Foreskin fibroblast (primary cell): ENCODE measurements at places on chromosomes 12 and 14.

DNA sequence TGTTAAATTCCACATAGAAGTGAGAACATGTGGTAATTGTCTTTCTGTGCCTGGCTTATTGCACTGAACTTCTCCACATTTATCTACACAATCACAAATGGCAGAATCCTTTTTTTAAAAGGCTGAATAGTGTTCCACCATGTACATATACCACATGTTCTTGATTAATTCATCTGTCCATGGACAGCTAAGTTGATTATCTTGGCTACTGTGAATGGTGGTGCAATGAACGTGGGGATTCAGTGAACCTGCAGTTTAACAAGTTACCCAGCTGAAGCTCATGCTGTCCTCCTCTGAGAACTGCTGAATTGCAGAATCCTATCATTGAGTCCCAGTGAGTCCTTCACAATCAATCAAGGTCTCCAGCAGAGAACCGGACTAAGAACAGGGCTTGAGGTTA lies 74.9 kb downstream of the TBK1 start:
- DNase-seq, result peak; percentile 77

GRCh38 chr14:91140672-91141071 lies 26.8 kb downstream of the DGLUCY start:
- peak; percentile 28 for DNase-seq

- no peak for DNase-seq
These were observed 234.1 kb downstream of the BCL11B start for GRCh38 chr14:99037777-99038430.

DNA sequence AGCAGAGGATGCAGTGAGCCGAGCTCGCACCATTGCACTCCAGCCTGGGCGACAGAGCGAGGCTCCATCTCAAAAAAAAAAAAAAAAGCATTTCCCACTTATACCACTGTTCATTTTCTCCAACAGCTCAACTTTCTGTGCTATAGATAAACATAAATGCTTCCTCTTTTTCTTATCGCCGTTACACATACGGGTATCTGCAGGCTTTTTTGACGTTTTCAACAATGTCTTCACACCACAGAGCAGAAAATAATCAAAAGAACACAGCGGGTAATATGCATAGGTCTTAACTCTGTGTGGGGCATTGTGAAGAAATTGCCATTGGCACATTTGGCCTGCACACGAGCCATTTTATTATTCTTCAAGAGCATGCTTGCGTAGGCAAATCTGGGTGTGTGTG lies 86.4 kb downstream of the CAPZA3 start:
- no peak for DNase-seq
